ENCODE measurements at places on chromosomes 2 and 18.

GRCh38 chr2:191250986-191251385, 5.8 kb downstream of the MYO1B start:
- no peak for DNase-seq

GRCh38 chr2:108925735-108926134, 63.3 kb downstream of the EDAR start:
- no peak for DNase-seq

DNA sequence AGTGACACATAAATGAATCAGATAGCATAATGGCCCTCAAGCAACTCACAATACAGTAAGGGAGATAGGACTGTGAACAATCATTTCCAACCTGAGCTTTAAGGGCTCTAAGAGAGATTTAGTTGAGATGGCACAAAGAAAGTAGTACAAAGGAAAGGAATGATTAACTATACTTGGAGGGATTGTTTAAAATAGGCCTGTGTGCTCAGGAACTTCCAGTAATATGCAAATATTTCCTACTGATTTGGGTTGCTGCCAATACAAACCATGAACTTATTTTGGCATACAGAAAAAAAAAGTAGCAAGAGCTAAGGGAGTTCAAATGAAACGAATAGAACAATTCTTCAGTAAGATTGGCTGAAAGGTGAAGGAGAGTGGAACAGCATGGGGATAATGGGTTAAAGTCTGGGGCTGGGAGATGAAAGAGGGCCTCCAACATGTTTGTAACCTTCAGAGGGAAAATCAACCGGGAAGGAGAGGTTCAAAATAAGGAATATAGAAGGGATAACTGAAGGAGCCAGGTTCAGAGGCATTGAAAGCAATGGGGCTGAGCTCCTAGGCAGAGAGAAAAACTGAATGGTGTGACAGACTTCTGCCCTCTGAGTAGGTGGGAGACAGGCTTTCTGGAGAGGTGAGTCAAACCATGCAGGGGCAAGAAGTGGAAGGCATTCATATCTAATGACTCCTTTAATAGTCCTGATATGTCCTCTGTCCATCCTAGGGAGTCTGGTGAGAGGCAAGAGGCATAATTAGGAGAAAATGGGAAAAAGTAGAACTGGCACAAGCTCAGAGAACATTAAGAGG, 83.5 kb downstream of the DNAH7 start:
- no peak for DNase-seq

GRCh38 chr2:55154525-55155030, 77.5 kb downstream of the CLHC1 start:
- DNase-seq, result no peak

DNA sequence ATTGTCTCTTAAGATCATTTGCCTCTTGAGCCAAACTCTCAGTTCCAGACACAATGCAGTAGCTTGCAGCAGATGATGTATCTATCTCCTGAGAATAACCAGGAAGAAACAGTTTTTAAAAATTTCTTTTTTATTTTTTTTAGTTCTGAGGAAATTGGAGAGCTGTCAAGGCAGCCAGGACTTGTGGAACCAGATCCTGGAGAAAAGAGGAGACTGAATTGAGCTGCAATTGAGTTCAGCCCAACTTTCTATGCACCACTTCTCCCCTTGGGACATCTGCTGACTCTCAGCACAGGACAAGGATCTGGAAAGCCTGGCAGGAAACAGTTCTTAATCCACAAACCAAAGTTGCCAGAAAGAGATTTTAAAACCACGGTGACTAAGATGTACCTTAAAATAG, 13.5 kb upstream of the CSRNP3 start:
- DNase-seq, result no peak

DNA sequence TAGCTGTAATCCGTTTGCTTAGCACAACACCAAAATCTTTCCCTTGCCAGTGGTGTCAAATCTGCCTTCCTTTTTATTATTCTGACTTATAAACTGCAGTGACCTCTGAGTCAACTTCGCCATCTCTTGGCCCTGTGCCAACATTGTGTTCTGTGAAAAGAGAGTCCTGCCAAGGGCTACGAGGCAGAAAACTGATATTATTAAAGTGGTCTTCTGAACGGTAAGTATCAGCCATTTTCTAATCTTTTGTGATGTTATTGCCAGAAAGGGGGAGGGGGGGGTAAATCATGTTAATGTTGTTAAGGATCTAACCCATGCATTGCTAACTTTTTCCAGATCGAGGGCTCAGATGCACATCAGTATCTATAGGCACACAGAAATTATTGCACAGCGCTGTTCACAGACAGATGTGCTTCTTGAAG, 121.5 kb upstream of the LTBP1 start:
- DNase-seq, result peak; percentile 74

DNA sequence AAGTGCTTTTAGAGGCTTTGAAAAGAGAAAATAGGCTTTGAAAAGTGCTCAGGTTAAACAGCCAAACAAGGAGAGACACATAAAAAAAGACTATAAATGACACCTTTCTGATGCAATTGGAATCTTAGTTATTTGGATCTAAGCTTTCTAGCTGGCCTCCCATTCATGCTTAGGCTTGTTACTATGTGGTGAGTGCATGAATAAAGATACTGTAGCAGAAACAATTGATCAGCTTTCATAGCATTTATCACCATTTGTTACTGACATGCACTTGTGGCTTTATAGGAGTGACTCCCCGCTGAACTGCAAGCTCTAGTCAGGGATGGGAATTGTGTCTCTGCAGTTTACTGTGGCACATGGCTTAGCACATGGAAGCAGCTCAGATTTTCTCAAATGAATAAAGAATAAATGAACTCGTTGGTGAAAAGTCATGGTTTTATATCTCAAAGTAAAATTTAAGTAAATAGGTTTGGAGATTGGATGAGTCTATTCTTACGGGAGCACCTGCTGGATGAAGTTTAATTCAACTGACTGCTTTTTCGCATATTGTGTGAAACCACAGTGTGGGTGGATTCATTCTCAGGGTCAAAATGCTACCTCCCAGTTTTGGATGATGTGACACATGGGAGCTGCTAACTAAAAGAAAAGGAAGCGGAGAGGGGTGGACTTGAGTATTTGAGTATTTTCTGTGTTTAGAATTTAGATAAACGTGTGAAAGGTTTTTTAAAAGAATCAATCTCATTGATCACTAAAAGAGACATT, 91.1 kb upstream of the NOL4 start:
- no peak for DNase-seq

DNA sequence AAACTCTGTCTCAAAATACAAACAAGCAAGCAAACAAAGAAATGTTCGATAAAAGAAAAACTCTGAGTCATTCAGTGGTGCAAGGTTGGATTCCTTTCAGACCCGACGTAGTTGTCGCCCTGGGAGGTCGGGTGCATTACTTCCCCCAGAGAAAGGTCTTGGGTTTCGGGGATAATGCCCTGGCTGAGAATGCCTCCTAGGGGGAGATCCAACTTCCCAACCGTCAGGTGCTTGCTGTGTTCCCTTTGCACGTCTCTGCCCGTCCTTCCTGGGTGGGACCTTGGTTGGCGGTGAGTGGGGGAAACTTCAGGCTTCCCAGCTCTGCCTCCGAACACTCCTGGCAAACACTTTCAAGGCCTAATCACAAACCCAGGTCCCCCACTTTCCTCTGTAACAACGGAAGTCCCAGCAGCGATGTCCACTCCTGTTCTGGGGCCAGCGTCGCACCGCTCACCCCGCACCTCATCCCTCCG, 609 bp downstream of the TPGS2 start:
- peak; percentile 37 for DNase-seq

GRCh38 chr2:13584020-13584419, 867.3 kb downstream of the TRIB2 start:
- DNase-seq, result no peak

- no peak for DNase-seq
Measured at GRCh38 chr2:9681427-9681817, 50.6 kb upstream of the YWHAQ start.

DNA sequence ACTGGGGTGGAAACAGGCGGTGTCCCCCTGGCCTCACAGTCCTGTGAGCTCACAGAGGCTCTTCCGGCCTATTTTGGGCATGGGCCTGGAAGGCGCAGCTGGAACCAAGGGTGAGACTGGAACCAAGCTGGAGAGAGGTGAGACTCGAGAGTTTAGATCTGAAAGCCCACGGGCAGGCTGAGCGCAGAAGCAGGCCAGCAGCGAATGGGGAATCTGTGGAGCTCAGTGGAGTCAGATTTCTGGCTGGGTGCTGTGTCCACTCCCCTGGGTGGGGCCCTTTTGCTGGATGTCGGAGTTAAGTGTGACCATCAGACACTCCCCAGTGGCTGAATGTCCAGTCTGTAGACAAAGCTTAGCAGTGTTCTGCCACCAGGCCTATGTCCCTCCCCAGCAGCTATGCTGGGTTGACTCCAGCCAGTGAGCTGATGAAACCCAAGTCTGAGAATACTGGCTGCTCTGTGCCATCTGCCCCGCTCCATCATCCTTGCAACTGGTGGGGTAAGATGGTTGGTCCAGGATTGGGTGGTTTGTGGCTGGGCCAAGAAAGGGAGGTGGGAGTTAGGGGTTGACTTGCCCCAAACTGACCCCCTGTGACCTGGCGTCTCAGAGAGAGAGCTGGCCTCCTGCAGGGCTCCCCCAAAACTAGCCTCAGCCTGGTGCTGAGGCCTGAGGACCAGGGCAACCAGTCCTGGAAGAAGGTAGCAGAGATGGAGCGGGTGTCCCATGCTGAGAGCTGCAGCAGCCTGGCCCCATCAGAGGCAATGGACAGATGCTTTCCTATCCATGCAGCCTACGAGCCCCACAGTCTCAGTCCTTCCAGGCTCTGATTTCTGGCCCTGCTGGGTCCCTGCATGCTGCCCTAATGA, 34.4 kb downstream of the CYP26B1 start:
- peak; percentile 75 for DNase-seq

DNA sequence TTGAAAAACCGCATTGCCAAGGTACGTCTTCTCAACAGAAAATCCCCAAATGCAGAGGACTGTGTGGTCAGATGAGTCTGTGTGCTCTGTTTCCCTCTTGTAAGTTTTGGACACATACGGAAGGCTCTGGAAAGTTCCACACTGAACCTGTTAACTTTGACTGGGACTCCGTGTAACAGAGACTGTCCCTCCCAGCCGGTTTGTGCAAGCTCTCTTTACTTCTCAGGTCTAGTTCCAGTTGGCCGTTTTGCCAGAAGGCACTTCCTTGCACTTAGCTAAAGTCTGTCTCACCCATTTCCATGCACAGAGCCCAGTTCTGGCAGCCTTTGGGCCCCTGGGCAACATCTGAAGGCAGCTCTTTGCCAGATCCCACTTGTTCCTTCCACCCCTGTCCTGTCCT, 22.0 kb downstream of the EFHD1 start:
- peak; percentile 61 for DNase-seq

DNA sequence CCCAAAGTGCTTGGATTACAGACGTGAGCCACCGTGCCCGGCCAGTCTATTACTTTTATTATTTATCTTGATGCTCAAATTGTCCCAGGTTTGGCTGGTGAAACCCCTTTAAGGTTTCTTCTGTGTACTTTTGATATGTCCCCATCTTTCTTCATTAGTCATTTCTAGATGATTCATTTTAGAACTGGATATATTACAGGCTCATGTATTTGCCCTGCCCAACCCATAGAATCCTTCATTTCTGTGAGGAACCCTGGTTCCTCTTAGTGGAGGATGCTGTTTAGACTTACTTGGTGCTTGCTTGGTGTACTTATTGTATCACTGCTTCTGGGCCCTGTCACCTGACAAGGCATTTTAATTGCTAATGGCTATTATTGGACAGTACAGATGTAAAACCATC, 40.1 kb downstream of the KCMF1 start:
- DNase-seq, result no peak

GRCh38 chr18:35939138-35939537, 33.3 kb upstream of the RMP24 start:
- peak; percentile 19 for DNase-seq

DNA sequence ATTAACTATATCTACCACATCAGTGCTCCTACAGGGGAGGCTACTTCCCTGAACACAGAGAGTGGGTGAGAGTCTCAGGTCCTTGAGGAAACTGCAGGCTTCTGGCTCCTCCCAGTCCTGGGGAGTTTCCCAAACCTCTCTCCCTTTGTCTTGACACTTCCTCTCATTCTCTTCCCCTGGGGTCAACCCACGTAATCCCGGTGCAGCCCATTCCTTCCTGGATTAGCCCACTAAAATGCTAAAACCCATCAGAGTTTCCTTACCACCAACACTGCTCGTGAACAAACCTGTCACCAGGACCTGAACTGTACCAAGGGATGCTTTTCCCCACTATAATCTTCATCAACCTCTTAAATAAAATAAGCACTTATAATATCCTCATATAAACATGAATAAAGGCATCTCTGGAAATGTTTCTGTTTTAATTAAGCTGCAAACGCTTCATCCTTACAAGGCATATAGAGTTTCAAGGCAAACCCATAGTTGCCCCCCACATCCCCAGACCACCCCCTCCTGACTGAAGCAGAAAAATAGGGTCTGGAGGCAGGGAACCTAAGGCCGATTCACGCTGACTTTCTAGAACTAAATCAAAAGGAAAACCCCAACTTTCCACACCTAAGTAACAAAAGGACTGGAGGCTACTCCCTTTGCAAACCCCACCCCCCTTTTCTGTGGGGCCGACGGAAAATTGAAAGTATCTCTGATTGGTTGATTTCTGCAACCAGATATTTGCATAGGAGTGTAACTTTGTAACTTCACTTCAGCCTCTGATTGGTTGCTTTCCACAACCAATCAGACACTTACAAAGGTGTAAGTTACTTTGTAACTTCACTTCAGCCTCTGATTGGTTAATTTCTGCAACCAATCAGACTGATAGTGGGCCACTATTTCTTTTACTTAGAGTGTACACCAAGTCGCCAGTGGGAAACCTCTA, 19.0 kb downstream of the TMSB10 start:
- no peak for DNase-seq

DNA sequence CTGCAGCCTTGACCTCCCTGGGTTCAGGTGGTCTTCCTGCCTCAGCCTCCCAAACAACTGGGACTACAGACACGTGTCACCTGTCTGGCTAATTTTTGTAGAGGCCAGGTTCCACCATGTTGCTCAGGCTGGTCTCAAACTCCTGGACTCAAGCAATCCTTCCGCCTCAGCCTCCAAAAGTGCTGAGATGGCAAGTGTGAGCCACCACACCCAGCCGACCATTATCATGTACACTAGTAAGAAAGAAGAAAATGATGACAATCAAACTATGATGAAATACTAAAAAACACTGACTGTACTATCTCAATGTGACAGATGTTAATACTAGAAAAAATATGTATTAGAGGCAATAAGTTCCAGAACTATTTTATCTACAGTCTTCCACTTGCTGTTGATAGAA, 420.9 kb downstream of the TRIB2 start:
- DNase-seq, result no peak

- peak; percentile 98 for DNase-seq
Measured at GRCh38 chr2:676647-677055, 555 bp downstream of the TMEM18 start.

DNA sequence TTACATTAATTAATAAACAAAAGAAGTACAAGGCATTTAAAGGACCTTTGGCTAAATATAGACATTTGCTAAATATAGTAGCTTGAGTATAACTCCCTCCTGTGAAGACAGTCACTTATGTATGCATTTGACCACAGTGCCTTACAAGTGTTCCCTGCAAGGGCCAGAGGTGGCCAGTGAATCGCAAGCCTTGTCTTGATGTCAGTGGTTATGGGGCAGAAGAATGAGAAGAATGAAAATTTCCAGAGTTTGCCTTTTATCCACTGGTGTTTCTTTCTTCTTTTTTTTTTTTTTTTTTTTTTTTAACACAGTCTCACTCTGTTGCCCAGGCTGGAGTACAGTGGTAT, 1.8 kb downstream of the LRRFIP1 start:
- DNase-seq, result no peak

Measured in pons (tissue), 1 donor.